ENCODE measurements at places on chromosomes 16 and 17.

DNA sequence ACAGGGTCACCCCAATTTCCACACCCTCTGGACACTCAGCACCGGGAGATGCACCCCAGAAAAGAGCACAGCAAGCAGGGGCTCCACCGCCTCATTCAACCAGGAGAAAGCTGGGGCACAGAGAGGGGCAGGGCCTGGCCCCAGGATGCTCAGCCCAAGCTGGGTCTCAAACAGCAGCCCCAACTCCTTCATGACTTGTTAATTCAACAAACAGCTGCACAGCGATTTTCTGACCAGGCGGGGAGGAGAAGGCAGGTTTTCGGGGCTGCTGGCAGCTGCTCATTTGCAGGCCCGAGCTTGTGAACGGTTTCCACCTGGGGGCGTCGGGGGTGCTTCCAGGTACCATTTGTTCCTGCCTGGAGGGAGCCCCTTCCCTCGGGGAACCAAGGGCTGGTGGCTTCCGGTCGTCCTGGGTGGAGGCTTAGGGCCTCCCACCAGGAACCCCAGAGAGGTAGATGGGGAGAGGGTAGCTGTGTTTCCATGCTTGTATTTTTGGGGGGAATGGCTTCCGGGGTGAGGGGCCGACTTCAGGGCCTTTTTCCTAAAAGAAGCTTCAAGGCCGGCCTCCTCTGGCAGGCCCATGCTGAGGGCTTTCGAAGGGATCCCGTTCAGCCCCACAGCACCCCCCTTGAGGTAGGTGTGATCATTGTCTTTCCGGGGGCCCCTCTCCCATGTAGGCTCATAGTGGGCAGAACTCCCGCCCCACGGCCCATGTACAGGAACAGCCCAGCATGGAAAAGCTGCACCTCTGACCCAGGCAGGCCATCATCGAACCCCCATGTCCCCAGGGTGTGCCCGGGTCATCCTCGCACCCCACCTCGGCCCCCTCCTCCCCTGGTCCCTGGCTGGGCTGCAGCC lies 191.6 kb upstream of the GSE1 start:
- H3K4me3 ChIP-seq, result no peak overlapping the region
- peaks cover 9% of the 10 kb centered on the region for H3K36me3 ChIP-seq
- no peak for DNase-seq
- H3K4me1 ChIP-seq, result peaks cover 28% of the 10 kb centered on the region
- H3K27ac ChIP-seq, result no peak overlapping the region

- H3K4me3 ChIP-seq, result peak overlapping the region; percentile 7
- DNase-seq, result no peak
- peaks cover 74% of the 10 kb centered on the region for H3K4me1 ChIP-seq
- H3K36me3 ChIP-seq, result no peaks in the 10 kb centered on the region
- no peaks in the 10 kb centered on the region for H3K27me3 ChIP-seq
These were observed 8.4 kb upstream of the SLC47A2 start for GRCh38 chr17:19724501-19725420.

- H3K27me3 ChIP-seq, result no peaks in the 10 kb centered on the region
- H3K4me3 ChIP-seq, result no peak overlapping the region
- no peak overlapping the region for H3K27ac ChIP-seq
- peaks cover 28% of the 10 kb centered on the region for H3K4me1 ChIP-seq
These were observed 17.5 kb downstream of the COG7 start for GRCh38 chr16:23435500-23435899.

DNA sequence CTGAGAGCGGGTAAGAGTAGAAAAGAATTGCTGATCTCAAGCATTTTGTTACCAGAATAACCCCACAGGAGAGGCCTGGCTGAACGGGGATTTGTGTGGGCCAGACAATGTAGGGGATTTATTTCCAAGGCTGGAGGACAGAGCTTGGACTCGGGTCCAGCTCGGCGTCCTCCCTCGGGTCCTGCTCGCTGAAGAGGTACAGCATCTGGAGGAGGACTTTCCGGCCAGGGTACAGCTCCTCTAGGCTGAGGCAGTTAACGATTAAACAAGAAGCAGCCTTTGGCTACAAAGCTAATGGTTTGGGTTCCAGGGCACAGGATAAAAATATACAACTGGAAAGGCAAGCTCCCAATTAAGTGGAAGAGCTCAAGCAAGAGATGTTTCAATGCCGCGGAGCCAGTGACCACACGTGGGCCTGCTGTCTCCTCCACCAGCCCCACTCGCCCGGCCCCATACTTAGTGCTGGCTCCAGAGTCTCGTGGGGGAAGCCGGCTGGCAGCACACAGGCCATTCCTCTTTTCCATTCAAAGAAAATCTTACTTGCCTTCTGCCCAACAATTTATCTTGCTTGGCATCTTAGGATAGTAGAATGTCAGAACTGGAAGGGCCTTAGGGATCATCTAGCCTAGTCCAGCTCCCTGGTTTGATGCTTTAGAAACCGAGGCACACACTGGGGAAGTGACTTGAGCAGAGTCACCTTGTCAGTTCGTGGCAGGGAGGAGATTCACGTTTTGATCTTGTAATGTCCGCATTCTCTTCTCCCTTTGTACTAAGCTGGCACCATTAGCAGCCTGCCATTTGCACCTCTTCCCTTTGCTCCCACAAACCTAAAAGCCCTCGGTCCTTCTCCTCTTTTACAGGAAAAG lies 85.9 kb upstream of the TBX2 start:
- no peaks in the 10 kb centered on the region for H3K27me3 ChIP-seq
- H3K4me1 ChIP-seq, result peaks cover 11% of the 10 kb centered on the region
- no peak overlapping the region for H3K4me3 ChIP-seq
- DNase-seq, result no peak
- H3K36me3 ChIP-seq, result no peaks in the 10 kb centered on the region
- peak overlapping the region; percentile 78 for H3K27ac ChIP-seq

- no peaks in the 10 kb centered on the region for H3K4me1 ChIP-seq
- H3K27me3 ChIP-seq, result no peaks in the 10 kb centered on the region
- H3K27ac ChIP-seq, result no peak overlapping the region
- no peaks in the 10 kb centered on the region for H3K36me3 ChIP-seq
- DNase-seq, result no peak
- H3K4me3 ChIP-seq, result no peak overlapping the region
These were observed 82.7 kb downstream of the RPH3AL start for GRCh38 chr17:269616-270514.

DNA sequence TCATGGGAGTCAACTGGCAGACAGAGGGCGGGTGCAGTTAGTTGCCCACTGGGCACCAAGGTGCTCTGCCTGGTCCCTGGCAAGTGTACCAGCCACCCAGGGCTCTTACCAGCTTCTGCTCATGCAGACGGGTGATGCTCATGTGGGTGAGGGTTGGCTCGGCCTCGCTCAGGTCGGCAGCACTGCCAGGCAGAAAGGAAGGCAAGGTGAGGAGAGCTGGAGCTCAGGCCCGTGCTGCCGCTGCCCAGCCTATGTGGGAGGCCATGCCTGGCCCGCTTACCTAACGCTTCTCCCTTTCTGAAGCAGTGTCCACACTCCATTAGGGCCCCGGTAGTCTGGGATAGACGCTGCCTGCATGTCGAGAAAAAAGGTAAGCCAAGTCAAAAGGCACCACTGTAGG lies 2.6 kb downstream of the SIRT7 start:
- peaks cover 43% of the 10 kb centered on the region for H3K4me1 ChIP-seq
- H3K36me3 ChIP-seq, result peaks cover 57% of the 10 kb centered on the region
- no peak overlapping the region for H3K4me3 ChIP-seq
- H3K27me3 ChIP-seq, result no peaks in the 10 kb centered on the region
- peak overlapping the region; percentile 84 for H3K27ac ChIP-seq

DNA sequence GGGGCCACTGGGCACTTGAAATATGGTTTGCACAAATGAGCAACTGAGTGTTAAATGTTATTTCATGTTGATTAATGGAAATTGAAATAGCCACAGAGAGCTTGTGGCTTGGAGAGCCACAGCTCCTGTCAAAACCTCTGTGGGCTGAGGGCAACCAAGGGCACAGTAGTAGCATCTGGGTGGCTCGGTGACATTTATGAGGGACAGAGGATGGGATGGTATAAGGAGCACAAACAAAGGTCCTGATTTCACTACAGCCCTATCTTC lies 215.9 kb downstream of the SOX9 start:
- H3K4me1 ChIP-seq, result no peaks in the 10 kb centered on the region
- no peaks in the 10 kb centered on the region for H3K27me3 ChIP-seq
- H3K27ac ChIP-seq, result no peak overlapping the region
- DNase-seq, result no peak
- no peaks in the 10 kb centered on the region for H3K36me3 ChIP-seq
- H3K4me3 ChIP-seq, result no peak overlapping the region

GRCh38 chr16:84616515-84616914 lies 1.4 kb downstream of the COTL1 start:
- DNase-seq, result no peak
- no peaks in the 10 kb centered on the region for H3K27me3 ChIP-seq
- H3K4me3 ChIP-seq, result no peak overlapping the region
- H3K4me1 ChIP-seq, result peaks cover 63% of the 10 kb centered on the region

GRCh38 chr16:71537643-71538042 lies 11.4 kb downstream of the CHST4 start:
- H3K27me3 ChIP-seq, result no peaks in the 10 kb centered on the region
- no peak overlapping the region for H3K27ac ChIP-seq
- H3K4me1 ChIP-seq, result no peaks in the 10 kb centered on the region

- no peak for DNase-seq
- no peak overlapping the region for H3K4me3 ChIP-seq
- no peaks in the 10 kb centered on the region for H3K4me1 ChIP-seq
- no peaks in the 10 kb centered on the region for H3K27me3 ChIP-seq
These were observed 49.5 kb downstream of the CEP112 start for GRCh38 chr17:66142428-66142827.

DNA sequence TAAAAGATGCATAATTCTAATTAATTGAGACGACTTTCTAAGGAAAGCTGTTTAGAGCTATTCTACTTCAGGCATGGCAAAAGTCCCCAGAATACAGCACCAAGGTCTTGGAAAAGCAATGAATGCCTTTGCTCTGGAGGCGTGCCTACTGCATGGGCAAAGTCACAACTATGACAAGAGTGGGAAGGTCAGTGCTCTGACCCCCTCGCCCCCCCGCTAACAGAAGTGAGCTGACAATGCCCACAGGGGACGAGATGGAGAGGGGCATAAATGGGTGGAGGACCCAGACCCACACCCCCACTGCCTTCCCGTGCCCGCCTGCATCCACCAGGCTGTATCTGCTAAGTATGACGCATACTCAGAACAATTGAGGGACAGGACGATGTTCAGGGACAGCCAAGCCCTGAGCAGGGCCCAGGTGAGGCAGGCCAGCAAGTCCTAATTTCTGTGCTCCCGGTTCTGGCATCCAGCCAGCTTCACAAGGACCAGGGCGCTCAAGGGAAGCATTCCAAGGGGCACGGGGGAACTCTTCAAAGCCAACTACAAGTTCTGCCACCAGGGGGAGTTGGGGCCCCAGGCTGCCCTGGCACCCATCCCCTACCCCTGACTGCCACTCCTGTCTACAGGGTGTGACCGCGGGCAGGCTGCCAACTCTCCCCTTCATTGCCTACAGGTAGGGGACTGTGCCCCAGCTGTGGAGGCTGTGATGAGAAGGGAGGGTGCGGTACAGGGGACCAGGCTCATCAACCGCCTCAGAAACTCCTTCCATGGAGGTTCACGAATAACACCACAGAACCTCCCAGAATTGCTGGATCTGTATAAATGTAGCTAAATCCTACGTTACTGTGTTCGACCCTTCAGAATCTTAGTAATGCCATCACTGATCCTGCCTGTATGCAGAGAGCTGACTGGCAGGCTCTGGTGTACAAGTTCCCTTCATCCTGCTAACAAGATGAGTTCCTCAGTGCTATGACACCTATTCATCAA lies 20.8 kb downstream of the NPRL3 start:
- no peak for DNase-seq
- H3K4me1 ChIP-seq, result peaks cover 8% of the 10 kb centered on the region
- H3K27ac ChIP-seq, result no peak overlapping the region
- H3K27me3 ChIP-seq, result no peaks in the 10 kb centered on the region

- no peaks in the 10 kb centered on the region for H3K36me3 ChIP-seq
- H3K27me3 ChIP-seq, result peaks cover 10% of the 10 kb centered on the region
- H3K27ac ChIP-seq, result no peak overlapping the region
- no peak overlapping the region for H3K4me3 ChIP-seq
- no peak for DNase-seq
These were observed 62.5 kb downstream of the RPH3AL start for GRCh38 chr17:290121-290521.

DNA sequence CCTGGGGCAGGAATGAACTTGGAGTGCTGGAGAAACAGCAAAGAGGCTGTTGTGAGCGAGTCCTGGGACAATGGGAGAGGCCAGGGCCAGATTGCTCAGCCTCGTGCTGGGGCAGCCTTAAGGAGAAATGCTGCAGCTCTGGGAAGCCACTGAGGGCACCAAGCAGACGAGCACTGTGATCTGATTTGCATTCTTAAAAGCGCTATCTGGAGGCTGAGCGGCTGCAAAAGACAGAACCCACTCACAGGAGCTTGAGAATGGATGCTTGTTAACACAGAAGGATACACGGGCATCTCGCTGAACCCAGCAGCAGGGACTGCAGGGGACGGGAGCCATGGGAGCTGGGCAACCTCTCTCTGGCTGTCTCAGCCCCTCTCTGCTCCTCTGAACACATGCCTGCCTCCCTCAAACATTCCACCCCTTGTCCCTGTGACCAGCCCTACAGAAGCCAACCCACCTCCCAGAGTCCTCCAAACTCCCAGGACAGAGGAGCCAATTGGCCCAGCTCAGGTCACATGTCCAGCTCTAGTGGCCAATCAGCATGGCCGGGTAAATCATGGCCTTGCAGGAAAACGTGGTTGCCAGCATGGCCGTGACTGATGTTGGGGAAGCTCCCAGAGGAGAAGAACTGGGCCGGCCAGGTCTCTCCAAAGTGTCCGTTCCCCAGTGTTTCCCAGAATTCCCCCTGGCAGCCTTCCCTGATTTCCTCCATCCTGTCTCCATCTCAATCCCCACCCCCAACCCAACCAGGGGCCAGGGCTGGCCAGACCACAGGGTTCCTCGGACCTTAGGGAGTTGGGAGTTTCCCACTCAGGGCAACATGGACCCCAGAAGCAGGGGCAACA lies 60.3 kb downstream of the GSG1L start:
- no peaks in the 10 kb centered on the region for H3K4me1 ChIP-seq
- no peak for DNase-seq
- H3K27ac ChIP-seq, result no peak overlapping the region
- no peaks in the 10 kb centered on the region for H3K36me3 ChIP-seq
- H3K27me3 ChIP-seq, result no peaks in the 10 kb centered on the region

GRCh38 chr17:7403727-7403976 lies 245 bp downstream of the TMEM256 start:
- DNase-seq, result no peak
- peaks cover 10% of the 10 kb centered on the region for H3K27me3 ChIP-seq
- peak overlapping the region; percentile 68 for H3K4me3 ChIP-seq
- H3K27ac ChIP-seq, result peak overlapping the region; percentile 90
- H3K4me1 ChIP-seq, result peaks cover 26% of the 10 kb centered on the region

- peaks cover 17% of the 10 kb centered on the region for H3K27me3 ChIP-seq
- no peak overlapping the region for H3K27ac ChIP-seq
- H3K36me3 ChIP-seq, result no peaks in the 10 kb centered on the region
These were observed 34.4 kb downstream of the TMEM92 start for GRCh38 chr17:50308666-50309065.

GRCh38 chr17:6710317-6710716 lies 2.9 kb downstream of the SLC13A5 start:
- peaks cover 65% of the 10 kb centered on the region for H3K27me3 ChIP-seq
- H3K36me3 ChIP-seq, result no peaks in the 10 kb centered on the region
- no peak overlapping the region for H3K4me3 ChIP-seq

DNA sequence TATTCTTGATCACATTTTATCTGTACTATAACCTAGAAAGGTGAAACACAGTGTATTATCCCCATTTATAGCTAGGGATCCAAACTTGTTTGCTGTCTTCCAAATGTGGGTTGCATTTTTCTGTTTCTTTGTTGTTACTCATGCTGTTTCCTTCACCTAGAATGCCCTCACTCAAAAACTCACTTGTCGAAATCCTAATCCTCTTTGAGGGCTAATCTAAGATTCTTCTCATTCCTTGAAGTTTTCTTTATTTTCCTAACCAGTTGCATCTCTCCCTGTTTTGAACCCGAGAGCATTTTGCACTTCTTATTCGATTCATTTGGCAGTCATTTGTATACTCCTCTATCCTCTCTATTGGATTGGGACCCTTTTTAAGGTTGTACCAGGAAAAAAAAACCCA lies 9.6 kb downstream of the CALCOCO2 start:
- no peak overlapping the region for H3K4me3 ChIP-seq
- no peak for DNase-seq
- peaks cover 20% of the 10 kb centered on the region for H3K36me3 ChIP-seq
- peak overlapping the region; percentile 95 for H3K27ac ChIP-seq
- H3K4me1 ChIP-seq, result peaks cover 19% of the 10 kb centered on the region
